ENCODE measurements at places on chromosomes 2 and 18.

- no peak for DNase-seq
These were observed 225.8 kb downstream of the NAPG start for GRCh38 chr18:10751653-10752052.

DNA sequence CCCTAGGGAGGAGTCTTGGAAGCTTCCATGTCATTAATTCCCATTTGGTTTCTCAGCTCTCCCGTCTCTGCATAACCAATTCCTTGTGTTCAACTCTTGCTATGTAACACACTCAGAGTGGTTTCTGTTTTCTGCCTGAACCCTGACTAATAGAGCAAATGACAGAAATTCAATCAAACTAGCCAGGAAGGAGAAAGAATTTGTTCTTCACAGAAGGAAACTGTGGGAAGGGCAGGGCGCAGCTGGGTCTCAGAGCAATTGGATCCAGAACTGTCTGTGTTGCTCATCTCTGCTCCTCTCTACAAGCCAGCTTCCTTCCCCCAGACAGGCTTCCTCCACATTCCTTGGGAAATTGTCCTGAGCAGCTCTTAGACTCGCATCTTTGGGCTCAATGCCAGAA lies 269.8 kb downstream of the TNS1 start:
- DNase-seq = no peak

- no peak for DNase-seq
These were observed 308.1 kb upstream of the CYRIA start for GRCh38 chr2:16973586-16974286.

DNA sequence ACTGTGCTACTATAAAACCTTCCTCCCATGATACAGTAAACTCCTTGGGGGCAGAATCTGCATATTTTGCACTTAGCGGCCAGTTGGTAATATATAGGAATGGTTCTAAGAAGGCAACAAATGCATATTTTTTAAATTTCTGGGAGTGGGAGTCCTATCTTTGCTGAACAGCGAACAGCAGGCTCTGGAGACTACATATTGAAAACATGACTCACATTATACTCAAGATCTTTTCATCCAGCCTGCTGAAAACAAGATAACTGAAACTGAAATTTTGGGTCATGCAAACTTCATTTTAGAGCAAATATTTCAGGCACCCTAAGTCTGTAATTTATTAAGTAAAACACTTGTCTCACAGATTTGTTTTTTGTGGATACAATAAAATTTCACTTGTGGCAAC lies 122.2 kb downstream of the SATB2 start:
- DNase-seq = no peak

GRCh38 chr2:135093670-135094330 lies 41.7 kb downstream of the RAB3GAP1 start:
- DNase-seq = no peak

- no peak for DNase-seq
These were observed 448.7 kb upstream of the VRK2 start for GRCh38 chr2:57597940-57598339.

DNA sequence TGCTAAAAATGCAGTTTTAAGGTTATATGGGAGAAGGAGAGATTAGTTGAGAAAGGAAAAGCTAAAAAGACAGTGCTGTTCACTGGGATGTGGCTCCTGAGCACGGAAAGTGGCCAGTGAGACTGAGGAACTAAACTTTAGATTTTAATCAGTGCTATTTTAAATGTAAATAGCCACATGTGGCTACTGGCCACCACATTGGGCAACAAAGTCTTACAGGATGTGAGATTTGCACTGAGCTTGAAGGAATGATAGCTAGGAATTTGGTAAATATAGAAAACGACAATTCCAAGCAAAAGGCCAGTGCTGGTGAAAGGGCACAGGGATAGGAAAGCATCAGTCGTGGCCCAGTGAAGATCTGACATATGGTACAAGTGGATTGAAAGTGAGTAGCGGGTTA lies 14.1 kb upstream of the SP5 start:
- DNase-seq = no peak

DNA sequence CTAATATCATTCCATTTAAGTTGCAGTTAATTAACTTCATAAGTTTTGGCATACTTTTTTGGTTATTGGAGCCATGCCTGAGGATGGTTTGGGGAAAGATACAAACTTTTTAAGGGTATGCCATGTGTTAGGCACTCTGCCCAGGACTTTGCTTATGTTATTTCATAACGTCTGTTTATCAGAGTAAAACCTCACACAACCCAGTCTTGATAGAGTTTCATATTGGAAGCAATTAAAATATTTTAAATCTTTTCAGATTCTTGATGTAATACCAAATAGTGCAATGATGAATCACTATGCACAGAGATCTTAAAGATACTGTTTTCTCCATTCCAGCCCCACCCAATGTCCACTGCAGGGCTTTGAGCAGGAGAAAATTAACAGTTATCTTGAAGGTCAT lies 529.1 kb upstream of the HNMT start:
- DNase-seq = no peak

GRCh38 chr18:76487070-76487469 lies 8.0 kb downstream of the ZNF516 start:
- no peak for DNase-seq

- no peak for DNase-seq
These were observed 1352.9 kb upstream of the CHAC2 start for GRCh38 chr2:52414561-52415295.

GRCh38 chr2:69816923-69817542 lies 12.4 kb upstream of the GMCL1 start:
- peak; percentile 26 for DNase-seq

GRCh38 chr18:12779456-12779855 lies 76.6 kb downstream of the PSMG2 start:
- no peak for DNase-seq

Data from esophagus squamous epithelium (tissue), 5 donors.